Mesothelial cell of epicardium (in vitro differentiated cells): ENCODE measurements at places on chromosomes 3 and 15. TPM values are rescaled to one million over a fixed set of nuclear protein-coding genes. Genes with fewer than 3 reads are reported as not detected.

The DHX36 gene
- 94.0 to 112 TPM (median 110 TPM) in 3 replicates for total RNA-seq

The XCR1 gene
- total RNA-seq = not detected in 3 replicates

- H3K27ac ChIP-seq = no peak overlapping the region
- peaks cover 8% of the 10 kb centered on the region for H3K36me3 ChIP-seq
- DNase-seq = no peak
- no peaks in the 10 kb centered on the region for H3K4me1 ChIP-seq
Observed at GRCh38 chr3:41503998-41504623, 304.8 kb downstream of the CTNNB1 start.

- no peaks in the 10 kb centered on the region for H3K36me3 ChIP-seq
- peaks cover 4% of the 10 kb centered on the region for H3K4me1 ChIP-seq
- H3K27me3 ChIP-seq = no peaks in the 10 kb centered on the region
- DNase-seq = no peak
- H3K27ac ChIP-seq = no peak overlapping the region
- H3K4me3 ChIP-seq = no peak overlapping the region
Observed at GRCh38 chr3:171266740-171267073, 193.5 kb downstream of the TNIK start.

GRCh38 chr3:164732166-164732565 lies 346.1 kb downstream of the SI start:
- H3K4me3 ChIP-seq = no peak overlapping the region
- H3K27ac ChIP-seq = no peak overlapping the region
- H3K4me1 ChIP-seq = no peaks in the 10 kb centered on the region
- no peak for DNase-seq
- H3K36me3 ChIP-seq = no peaks in the 10 kb centered on the region

DNA sequence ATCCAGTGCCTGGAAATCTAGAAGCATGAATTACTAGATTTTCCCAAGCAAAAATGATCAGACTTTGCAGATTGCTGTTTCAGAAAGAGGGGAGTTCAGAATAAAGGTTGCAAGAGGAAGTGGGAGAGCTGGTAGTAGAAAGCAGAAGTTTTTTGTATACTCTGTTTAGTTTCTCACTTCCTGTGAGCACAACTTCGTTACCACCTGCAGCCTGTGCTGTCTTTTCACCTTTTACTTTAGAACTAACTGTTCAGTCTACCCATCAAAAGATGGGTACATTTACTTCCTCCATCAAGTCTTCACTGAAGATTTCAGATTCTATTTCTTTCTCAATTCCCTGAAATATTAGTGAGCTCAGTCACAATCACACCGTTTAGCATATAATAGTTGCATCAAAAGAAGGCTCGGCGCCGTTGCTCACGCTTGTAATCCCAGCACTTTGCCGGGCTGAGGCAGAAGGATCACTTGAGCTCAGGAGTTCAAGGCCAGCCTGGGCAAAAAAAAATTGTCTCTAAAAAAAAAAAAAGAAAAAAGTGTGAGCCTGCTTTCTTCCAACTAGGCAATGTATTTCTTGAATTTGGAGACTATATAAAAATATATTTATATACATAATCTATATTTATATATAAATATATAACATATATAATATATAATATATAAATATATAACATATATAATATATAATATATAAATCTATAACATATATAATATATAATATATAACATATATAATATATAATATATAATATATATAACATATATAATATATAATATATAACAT lies 1.8 kb upstream of the CEP97 start:
- H3K27ac ChIP-seq = no peak overlapping the region
- DNase-seq = no peak
- peaks cover 1% of the 10 kb centered on the region for H3K36me3 ChIP-seq
- H3K4me1 ChIP-seq = peaks cover 12% of the 10 kb centered on the region
- H3K27me3 ChIP-seq = no peaks in the 10 kb centered on the region
